Activated naive CD8-positive, alpha-beta T cell treated with anti-CD3 and anti-CD28 coated beads, Interleukin-2, amount 50 U/mL, for 24 hours (primary cell): ENCODE measurements at places on chromosomes 6 and 20.
A peak's percentile ranks its signal among the peaks of the same experiment; 100 is the strongest.

DNA sequence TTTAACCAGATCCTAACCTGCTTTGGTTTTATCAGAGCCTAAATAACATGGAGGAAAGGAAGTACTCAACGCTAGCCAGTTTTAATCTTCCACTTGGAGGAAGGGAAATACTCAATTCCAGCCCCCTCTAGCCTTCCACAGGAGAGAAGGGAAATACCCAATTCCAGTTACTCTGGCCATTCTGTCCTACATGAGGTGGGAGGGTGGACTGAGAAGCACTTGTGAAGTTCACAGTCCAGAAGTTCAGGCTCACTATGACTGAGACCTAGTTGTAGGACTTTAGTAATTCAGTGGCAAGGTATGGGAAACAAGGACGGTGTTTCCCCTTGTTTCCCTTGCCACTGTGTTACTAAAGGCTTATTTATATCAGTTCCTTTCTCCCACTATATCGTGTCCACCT, 672.0 kb downstream of the RFPL4B start:
- DNase-seq: no peak

- DNase-seq: no peak
Measured at GRCh38 chr20:62923669-62924441, 2.5 kb downstream of the DIDO1 start.

GRCh38 chr6:4899249-4900034, 104.4 kb downstream of the RPP40 start:
- DNase-seq: no peak

GRCh38 chr20:58602124-58602523, 49.0 kb upstream of the STX16 start:
- DNase-seq: no peak

DNA sequence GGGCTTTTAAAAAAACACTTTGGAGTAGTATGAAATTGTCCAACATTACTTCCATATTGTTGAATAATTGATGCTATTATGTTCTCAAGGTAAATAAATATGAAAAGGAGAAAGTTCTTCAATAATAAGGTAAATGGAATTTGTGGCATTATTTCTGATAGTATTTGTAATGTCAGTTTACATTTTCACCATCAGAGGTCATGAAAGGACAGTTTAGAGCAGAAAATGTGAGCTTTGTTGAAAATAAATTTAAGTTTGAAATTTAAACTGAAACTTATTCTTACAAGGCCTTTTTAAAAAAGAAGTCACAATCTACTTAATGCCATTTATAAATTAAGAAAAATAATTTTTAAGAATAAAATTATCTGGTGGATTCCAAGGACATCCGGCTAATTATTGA, 15.8 kb upstream of the CEP162 start:
- no peak for DNase-seq

GRCh38 chr6:44556046-44556445, 168.5 kb downstream of the CDC5L start:
- no peak for DNase-seq

DNA sequence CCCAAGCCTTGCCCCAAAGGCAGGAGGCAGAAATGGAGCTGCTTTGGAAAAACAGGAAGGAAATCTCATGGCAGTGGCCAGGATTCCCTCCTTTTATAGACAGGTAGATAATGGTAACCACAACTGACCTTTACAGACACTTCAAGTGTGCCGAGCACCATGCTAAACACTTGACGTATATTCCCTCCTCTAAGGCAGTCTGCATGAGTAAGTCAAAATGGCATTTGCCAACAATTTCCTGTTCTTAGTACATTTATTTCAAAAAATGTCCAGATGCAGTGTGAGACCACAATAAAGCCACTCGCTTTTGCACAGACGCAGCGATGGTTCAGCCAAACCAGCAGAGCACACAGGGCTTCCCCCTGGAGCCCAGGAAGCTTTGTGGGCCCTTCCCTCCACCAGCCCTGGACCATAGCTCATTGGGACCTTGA, 16.5 kb upstream of the GPR6 start:
- peak; percentile 16 for DNase-seq
